ENCODE measurements at places on chromosomes 1 and 21.

DNA sequence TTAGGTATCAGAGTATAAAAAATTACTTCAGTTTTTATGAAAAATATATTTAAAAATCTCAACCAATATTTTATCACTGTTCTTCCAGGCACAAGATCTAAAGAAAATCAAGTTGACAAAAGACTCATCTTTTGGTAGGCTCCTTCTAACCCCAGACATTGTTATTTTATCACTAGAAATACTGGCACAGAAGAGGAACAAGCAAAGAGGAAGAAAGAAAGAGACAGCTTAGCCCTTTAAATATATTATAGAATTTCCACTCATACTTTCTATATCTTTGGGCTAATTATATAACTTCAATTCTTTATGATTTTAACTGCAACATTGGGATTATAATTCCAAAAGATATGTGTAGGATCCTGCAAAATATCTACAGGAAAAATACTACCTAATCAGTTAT lies 32.4 kb downstream of the SPTA1 start:
- no peak for DNase-seq

DNA sequence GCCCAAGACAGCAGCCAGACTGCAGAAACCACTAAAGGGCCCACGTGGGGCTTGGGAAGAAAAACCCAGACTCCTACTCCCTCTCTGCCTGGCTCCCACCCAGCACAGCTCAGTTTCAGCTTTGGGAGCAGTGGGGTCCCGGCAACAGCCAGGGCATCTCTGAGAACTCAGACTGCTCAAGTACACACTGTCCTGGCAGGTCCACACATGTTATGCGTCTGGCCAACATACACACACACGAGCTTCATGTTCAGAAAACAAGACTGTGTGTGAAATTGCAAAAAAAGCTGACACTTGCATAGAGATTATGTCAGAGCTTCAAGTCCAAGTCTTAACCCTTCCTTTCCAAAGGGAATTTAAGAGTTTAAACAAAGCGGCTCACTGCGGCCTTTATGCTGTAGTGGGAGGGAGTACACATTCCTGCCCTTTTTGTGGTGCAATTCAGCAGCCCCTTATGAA lies 136.6 kb upstream of the CD34 start:
- peak; percentile 86 for DNase-seq

DNA sequence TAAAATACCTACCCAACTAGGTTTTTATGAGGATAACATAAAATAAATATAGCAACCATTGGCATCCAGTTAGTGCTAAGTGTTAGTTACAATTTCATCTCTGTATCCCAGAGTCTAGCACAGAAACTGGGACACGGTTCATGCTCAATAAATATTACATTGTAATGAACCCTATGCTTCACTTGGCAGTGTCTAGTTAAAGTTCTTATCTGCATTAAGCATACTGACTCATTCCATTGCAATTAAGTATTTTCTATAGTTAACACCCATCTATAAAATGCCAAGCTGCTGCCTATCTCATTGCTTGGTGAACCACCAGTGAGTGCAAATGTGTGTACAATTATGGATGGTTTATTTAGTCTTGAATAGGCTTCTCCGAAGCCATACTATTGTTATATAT lies 15.2 kb downstream of the CHML start:
- no peak for DNase-seq

- DNase-seq, result no peak
These were observed 13.0 kb upstream of the SLC35A3 start for GRCh38 chr1:99956755-99957154.

DNA sequence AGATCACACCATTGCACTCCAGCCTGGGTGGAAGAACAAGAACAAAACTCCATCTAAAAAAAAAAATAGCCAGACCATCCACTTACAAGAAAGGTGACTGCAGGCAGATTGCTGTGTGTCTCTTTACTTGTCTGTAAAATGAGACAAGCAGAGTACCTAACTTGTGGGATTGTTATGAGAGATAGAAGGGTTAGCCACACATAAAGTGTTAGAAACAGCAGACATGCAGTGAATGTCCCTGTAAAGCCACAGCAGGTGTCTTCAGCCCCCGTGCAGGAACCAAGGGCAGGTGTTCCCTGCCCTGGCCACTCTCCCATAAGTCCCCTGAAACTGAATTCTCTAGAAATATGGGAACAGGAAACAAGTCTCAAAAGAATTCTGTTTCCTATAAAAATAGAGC lies 40.8 kb upstream of the EFHD2 start:
- no peak for DNase-seq

DNA sequence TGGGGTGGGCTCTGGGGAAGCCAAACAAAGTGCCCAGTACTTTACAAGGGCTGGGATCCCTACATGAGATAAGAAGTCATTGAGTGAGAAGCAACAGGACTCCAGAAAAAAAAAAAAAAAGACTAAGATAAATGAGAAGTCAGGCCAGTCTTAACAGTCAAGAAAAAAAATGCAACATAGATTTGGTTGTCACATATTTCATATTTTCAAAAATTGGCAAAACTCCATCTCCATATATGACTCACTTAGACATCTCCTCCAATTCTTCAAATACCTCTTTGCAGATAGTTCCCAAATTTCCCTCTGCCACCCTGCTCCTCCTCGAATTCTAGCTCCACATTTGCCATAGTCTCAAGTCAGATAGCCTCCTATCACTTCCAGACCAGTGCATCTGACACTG lies 20.9 kb upstream of the SIPA1L2 start:
- no peak for DNase-seq

- DNase-seq, result no peak
These were observed 61.9 kb upstream of the GJA5 start for GRCh38 chr1:147822292-147822691.

DNA sequence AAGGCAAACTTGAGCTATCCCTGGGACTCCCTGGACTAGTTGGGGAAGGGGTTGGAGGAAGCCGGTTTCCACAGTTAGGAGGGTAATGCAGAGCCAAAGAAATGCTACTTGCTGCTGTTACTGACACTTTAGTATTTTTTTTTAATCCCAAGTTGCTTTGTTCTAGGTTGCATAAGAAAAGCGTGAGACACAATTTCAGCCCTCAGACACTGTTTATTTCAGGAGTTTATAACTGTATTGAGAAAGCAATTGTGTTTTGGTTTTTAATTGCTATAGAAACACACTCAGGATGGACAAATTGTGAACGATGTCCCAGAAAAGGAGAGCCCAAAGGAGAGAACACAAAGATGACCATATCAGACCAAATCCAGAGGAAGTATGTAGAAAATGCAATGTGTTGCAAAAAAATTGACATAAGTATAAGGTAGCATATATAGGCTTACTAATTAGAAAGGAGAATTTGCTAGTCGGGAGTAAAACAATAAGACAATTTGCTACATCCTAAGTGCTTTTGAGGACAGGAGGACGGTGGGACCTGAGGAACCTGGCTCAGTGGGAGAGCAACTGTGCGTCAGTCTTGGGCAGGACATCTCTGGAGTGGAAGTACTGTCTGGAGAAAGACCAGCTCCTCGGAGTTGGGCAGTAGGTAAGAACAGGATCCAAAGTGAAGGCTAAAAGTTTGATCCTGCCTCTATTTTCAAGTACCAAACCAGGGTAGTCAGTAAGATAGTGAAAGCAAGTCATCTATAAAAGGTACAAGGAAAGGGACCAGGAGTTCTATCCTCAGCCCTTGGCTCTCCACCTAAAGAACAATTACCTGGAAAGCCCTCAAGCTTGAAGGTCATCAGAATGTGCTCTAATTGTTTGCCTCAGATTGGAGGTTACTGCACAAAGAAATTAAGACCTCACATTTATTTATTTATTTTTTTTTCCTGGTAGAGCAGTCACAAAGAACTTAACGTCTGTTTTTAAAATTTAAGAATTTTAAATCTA lies 39.9 kb downstream of the DIPK1A start:
- DNase-seq, result no peak

DNA sequence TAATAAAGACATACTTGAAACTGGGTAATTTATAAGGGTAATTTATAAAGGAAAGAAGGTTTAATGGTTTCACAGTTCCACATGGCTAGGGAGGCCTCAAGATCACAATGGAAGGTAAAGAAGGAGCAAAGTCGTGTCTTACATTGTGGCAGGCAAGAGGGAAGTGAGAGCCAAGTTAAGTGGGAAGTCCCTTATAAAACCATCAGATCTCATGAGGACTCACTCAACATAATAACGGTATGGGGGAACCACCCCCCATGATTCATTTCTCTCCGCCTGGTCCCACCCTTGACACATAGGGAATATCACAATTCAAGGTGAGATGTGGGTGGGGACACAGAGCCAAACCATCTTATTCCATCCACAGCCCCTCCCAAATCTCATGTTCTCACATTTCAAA lies 76.8 kb upstream of the ZNF678 start:
- no peak for DNase-seq

DNA sequence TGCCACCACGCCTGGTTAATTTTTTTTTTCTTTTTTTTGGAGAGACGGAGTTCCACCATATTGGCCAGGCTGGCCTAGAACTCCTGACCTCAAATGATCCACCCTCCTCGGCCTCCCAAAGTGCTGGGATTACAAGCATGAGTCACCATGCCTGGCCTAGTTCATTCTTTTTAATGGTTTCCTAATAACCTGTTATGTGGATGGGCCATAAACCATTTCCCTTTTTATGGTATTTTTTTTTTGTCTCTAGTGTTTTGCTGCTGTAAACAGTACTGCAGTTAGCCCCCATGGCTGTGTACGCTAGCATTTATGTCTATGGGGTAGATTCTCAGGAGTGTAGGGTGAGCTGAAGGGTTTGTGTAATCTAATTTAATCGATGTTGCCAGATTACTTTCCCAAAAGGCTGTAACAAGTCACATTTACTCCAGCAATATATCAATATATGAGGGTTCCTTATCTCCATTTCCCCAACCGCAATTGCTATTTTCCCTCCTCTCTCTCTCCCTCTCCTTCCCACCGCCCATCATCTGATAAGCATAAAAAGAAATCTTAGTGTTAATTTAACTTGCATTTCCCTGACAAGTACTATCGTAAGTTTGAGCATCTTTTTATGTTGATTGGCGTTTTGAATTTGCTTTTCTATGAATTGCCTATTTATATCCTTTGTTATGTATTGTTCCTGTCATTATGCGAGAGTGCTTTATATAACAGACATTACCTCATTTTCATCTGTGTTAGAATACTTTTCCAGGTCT lies 28.7 kb downstream of the RCSD1 start:
- DNase-seq, result no peak

DNA sequence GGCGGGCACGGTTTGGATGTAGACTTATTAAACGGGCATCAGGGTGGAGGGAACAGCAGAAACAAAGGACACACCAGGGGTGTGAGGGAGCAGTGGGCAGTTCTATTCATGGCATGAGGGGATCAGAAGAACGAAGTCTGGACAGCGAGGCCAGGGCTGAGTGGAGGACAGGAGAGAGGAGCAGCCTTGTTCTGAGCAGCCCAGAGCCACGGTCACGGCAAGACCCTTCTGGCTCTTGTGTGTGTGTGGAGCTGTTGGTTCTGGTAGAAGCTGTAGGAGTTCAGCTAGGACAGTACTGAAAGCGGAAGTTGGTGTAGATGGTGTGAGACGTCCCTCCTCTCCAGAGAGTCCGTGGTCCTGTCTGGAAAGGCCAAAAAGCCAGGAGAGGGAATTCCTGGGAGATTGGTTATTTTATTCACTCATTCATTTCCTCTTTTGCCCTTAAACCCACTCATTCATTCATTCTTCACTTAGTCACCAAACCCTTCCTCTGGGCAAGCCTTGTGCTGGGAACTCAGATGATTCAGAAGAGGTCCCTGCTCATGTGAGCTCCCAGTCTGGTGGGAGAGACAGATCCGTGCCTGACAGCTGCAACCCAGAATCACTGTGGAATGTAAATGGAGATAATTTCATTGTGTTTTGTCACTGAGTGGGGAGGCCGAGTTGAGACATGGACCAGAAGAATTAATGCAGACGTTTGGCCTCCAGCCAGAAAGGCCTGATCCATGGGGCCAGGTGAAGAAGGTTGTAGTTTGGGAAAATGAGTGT lies 4.1 kb upstream of the ACOT11 start:
- peak; percentile 81 for DNase-seq

GRCh38 chr1:160149716-160150115 lies 1.7 kb upstream of the ATP1A4 start:
- DNase-seq, result no peak

DNA sequence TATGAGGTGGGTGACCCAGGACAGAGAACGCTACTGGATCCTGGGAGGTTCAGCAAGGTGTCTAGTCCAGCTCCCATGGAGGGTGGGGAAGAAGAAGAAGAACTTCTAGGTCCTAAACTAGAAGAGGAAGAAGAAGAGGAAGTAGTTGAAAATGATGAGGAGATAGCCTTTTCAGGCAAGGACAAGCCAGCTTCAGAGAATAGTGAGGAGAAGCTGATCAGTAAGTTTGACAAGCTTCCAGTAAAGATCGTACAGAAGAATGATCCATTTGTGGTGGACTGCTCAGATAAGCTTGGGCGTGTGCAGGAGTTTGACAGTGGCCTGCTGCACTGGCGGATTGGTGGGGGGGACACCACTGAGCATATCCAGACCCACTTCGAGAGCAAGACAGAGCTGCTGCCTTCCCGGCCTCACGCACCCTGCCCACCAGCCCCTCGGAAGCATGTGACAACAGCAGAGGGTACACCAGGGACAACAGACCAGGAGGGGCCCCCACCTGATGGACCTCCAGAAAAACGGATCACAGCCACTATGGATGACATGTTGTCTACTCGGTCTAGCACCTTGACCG lies 8.6 kb upstream of the PIGV start:
- DNase-seq, result no peak

- no peak for DNase-seq
These were observed 39.7 kb downstream of the ADARB1 start for GRCh38 chr21:45114072-45114471.

DNA sequence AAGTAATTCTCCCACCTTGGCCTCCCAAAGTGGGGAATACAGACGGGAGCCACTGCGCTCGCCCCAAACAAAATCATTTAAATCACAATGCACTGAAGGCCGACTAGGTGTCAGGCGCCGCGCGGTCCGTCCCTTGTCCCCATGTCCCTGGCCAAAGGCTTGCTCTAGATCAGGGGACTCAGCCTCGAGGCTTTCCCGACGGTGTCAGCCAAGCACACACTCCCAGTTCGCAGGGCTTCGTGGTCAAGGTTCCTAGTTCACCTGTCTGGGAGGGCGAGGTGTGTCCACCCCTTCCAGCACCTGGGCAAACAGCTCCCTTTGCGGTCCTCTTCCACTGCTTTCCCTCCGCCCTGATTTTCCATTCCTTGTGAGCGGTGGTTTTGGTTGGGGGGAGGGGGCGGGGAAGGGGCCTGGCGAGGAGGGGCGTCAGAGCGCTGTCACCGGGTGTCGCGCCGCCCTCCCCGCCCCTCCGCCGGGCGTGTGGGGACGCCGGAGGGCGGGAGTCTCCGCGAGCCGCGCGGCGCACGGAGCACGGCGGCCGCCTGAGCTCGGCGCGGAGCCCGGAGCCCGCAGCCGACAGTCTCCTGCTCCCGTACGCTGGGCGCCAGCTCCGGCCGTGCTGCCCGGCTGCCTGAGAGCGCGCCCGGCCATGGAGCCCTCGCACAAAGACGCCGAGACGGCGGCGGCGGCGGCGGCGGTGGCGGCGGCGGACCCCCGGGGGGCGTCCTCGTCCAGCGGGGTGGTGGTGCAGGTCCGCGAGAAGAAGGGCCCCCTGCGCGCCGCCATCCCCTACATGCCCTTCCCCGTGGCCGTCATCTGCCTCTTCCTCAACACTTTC lies at the start of gene STUM:
TSS of gene STUM (plus strand) at position 509 of the 838 bp plus-strand sequence. CDS start at position 650, 141 bp downstream.
- DNase-seq, result peak; percentile 78

- DNase-seq, result peak; percentile 95
These were observed at the start of gene PEX14 for GRCh38 chr1:10474613-10475507. Gene PEX14, plus strand, starts transcription at chr1:10474950. Its CDS starts 17 bp downstream, at chr1:10474967.

Measured in eye (tissue), 1 donor.